ENCODE measurements at places on chromosomes 7 and 10. TPM values are rescaled to one million over a fixed set of nuclear protein-coding genes. Genes with fewer than 3 reads are reported as not detected.

The TAS2R5 gene
- 1.9 TPM for total RNA-seq

The RPP30 gene
- total RNA-seq: 53.0 TPM

The GPRIN2 gene
- total RNA-seq: 0.31 TPM

The COL26A1 gene
- total RNA-seq: 6.1 TPM

The MLLT10 gene
- total RNA-seq: 50.6 TPM

The PIK3CG gene
- total RNA-seq: 2.4 TPM

DNA sequence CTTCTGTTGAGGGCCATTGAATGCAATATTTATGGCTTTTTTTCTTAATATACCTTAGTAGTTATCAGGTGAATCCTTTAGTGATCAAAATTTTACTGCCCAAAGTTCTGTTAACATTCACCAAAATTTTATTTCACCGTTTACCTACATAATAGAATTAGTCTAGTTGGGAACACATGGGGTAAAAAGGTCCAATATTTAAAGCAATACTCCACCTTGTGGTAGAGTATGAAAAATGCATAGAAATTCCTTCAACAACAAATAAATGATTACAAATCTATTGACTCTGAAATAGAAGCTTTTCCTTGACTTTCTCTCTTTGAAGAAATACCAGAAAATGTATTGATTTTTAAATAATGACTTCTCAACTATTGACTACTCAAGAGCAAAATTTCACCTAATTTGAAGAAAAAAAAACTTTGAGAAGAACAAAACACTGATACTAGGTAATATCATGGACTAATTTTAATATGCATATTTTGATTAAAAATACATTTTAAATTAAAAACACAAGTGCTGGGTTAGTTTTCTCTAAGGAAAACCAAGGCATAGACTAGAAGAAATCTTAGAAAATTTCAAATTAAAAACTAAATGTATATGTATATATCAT, 43.3 kb downstream of the POLR1F start:
- no peak for DNase-seq

DNA sequence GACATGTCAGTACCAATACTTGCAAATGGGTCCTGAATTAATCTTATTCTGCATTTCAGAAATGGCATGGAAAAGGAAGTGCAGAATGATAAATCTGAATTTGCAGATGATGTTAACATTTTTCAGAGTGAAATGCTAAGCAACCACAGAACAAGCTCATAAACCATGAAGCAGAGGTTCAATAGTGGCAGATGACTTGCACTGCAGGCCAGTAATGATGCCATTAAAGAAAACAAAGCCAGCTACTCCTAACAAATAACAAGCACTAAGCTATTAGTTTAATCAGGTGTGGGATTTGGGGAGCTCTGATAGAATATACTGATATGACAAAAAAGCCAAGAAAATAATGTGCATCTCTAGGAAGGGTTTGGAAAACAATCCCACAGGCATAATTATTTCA, 85.4 kb downstream of the FAM13C start:
- no peak for DNase-seq

GRCh38 chr10:92248566-92248965, 42.3 kb downstream of the CPEB3 start:
- no peak for DNase-seq

GRCh38 chr10:131822692-131823245, 78.0 kb upstream of the PPP2R2D start:
- no peak for DNase-seq

GRCh38 chr7:26891400-26892350, 27.3 kb upstream of the SKAP2 start:
- DNase-seq: no peak

DNA sequence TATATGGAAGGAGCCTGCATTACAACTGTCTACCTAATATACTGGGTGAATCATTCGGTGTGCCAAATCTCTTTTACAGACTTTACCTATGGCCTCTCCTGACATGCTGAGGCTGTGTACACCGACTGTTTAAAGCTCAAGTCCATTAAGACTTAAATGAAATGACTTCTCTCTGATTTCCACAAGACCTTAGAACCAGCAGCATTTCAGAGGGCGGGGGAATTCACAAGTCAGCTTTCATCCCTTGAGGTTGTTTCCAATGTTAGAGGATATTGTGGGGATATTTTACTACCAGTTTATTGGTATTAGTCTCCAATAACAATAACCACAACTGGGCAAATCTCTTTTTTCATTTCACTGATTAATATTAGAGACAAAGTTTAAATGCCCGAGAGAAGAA, 87.1 kb upstream of the IKZF1 start:
- DNase-seq: no peak

GRCh38 chr7:8177109-8177933, 84.6 kb downstream of the ICA1 start:
- DNase-seq: no peak

- DNase-seq: no peak
These were observed 776 bp upstream of the XPNPEP1 start for GRCh38 chr10:109924087-109924486.

DNA sequence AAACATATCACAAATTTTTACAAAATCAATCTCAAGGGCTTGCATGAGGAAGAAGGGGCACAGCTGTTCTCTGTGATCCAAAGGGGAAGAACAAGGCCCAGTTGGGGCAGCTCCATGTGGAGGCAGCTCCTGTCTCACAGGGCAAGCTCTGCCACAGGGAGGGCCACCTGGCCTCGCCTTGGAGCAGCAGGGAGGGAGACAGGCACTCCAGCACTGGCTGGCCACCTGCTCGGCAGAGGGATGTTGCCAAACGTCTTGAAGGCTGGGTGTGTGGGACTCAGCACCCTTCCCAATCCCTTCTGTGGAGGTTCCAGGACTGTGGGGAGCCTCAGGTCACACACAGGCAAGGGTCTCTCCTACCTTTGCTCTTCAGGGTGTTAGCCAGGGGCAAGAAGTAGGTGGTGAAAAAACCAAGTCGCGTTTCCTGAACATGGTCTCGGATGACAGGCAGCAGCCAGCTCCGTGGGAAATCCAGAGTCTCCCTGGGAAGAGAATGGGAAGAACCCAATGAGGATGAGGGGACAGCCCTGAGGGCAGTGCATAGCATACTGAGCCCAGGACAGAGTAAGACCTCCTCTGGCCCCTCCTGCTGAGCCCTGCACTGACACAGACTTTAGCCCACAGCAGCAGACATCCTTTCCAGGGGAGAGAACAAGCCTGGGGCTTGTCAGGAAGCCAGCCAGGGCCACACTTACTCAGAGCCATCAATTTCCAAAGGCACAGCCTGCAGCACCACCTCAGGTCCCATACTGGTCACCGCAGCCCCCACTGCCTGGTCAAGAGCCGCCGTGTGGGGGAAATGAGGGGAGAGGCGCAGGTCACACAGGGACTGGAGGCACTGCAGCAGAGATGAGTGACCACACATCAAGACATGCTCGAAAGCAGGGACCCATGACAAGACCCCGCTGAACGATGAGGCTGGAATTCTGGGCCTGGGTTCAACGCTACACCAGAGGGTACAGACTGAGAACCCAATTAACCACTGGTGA, 21.9 kb downstream of the RRP12 start:
- no peak for DNase-seq

- DNase-seq: no peak
These were observed 107.4 kb upstream of the KLF14 start for GRCh38 chr7:130841416-130841815.

DNA sequence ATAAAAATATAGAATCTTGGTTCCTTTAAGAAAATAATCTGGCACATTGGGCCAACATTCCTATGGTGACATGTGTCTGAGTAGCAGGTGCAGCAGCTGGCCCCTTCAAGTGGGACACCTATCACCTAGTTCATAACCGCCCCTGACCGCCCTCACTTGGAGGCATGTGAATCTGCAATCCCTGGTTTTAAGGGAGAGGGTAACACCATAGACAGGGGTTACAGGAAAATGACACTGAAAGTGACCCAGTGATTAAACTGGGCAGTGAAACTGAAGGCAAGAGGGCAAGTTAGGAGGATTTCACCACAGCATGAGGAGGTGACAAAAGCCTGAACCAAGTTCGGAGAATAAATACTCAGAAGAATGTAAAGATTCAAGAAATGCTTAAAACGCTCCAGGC, 1.1 kb downstream of the RSU1 start:
- DNase-seq: no peak

GRCh38 chr10:28326516-28327490, 23.9 kb upstream of the MPP7 start:
- DNase-seq: no peak

DNA sequence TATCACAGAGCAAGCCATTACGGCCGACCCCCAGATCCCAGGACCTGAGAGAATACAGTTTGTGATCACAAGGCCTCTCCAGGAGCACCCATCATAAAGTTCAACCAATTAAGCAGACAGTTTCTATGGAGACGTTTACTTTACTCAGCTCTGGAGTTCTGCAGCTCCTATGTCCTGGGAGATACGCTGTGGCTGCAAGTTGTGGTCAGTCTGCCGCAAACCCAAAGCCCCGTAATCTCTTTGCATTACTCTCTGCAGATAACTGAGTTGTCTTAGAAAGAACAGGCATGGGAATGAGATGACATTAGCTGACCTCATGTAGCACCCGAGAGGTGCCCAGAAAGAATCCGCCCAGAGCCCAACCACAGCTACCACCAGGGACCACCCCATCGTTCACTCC, 305.1 kb downstream of the FGFR2 start:
- DNase-seq: no peak

DNA sequence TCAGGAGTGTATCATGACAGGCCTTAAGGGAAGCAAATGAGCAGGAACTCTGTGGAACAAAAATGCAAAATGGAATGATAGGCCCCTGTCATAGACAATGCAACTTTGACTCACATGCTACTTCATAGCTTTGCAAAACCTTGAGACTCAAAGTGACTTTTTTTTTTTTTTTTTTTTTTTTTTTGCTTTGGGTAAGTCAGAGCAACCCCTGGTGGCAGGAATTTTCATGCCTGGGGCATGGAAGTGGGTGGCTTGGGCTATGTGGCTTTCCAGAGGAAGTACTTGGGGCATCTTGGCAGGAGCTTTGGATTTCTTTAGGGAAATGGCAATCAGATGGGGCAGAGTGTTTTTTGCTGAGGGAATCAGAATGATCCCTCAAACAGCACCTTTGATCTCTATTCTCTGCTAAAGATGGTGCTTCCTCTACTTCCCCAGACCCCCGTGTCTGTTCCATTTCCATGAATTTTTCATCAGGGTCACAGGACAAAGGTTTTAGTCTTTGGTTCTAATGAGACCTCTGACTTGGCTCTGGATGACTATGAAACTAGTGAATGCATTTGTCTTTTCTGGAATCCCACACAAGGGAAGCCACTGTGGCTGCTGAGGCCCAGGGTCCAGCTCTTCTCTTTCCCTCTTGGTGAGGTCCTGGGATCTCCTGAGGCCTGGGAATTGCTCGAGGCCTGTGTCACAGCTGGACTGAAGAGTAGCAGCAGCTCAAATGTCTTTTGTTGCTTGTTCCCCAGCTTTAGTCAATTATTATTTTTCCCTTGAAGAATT, 62.8 kb downstream of the TACC2 start:
- DNase-seq: peak; percentile 62

GRCh38 chr10:13270877-13271551, 28.9 kb downstream of the PHYH start:
- no peak for DNase-seq

GRCh38 chr7:24442170-24442777, 131.0 kb upstream of the PALS2 start:
- DNase-seq: no peak

DNA sequence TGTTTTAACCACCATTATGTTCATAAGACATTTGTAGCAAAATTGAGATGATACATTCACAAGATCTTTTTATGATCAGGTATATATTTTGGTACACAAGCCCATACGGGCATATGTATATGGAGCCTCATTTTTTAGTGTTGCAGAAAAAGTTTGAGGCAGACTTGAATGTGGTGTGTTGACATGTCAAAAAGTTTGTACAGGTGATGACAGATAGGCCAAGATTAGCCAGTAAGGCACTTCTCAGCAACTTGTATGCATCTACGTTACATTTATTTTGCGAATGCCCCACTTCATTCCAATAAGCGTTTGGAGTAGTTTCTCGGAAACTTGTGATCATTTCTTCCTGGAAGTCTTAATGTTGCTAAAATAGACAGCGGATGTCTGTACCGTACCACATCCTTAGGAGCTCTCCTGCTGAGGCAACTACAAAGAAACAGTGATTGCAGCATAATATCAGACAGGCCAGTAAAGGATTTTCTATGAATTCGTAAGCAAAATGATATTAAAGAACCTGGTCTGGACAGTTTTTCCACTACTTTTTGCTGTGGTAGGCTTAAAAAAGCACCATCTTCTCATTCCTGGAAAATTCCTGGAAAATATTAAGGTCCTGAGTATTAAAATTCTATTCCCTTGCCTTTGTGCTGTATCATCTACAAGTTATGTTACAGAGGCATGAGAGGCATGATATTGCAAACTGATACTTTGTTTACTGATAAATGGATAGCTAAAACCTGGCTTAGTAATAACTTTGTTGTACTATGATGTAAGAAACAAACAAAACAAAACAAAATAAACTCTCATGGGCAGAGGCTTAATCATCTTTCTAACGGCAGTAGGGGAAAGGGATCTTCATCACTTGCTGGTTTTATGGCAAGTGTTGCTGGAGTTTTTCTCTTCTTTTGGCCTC, 153.6 kb downstream of the HDAC9 start:
- DNase-seq: no peak

GRCh38 chr10:50390302-50390701, 139.0 kb upstream of the ASAH2 start:
- DNase-seq: no peak

GRCh38 chr7:7175075-7175695, 7.2 kb upstream of the C1GALT1 start:
- no peak for DNase-seq

DNA sequence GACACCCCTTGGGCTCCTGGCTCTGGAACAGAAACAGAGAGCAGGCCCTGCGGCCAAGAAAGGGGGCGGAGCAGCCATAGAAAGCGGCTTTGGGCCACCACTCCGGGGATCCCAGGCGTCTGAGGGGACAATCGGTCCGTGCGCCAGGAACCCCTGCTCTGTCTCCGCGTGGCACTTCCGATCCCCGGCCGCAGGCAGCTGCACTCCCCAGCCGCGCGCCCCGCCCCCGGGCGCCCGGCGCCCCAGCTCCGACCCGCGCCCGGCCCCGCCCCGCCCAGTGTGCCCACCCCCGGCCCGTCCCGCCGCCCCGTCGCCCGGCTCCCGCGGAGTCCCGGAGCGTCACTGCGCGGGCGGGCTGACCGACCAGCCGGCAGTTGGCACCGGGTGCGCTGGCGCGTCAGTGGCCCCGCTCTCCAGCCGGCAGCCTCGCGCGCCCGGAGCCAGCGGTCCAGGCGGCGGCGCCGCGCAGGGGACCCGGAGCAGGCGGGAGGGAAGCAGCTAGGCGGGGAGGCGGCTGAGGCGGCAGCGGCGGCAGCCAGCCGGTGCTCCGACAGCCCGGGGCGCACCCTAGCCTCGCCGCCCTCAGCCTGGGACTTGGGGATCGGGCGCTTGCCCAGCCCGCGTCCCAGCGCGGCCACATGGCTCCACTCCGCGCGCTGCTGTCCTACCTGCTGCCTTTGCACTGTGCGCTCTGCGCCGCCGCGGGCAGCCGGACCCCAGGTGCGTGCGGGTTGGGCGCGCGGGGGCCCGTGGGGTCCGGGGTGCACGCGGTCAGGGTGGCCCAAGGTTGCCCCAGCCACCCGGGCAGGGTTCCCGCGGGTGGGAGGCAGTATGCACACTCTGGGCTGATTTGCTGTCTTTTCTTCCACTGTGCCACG, at the start of gene ADAMTS14:
Gene ADAMTS14 (plus strand): TSS at position 342 of the 878 bp plus-strand sequence. CDS start 297 bp downstream, at position 639.
- DNase-seq: peak; percentile 57

- DNase-seq: no peak
These were observed 184.7 kb upstream of the KAT6B start for GRCh38 chr10:74641659-74642058.
